ENCODE measurements at places on chromosomes 12 and 14.

GRCh38 chr12:111209811-111210210 lies 159.1 kb downstream of the PHETA1 start:
- no peak for DNase-seq

GRCh38 chr12:125773033-125773640 lies 707.9 kb downstream of the AACS start:
- DNase-seq = no peak

- no peak for DNase-seq
Observed at GRCh38 chr14:34147461-34147860, 196.6 kb upstream of the EGLN3 start.

- no peak for DNase-seq
Observed at GRCh38 chr14:98606041-98606640, 665.9 kb downstream of the BCL11B start.

GRCh38 chr14:90760078-90760444 lies 56.2 kb downstream of the TTC7B start:
- no peak for DNase-seq

- no peak for DNase-seq
Observed at GRCh38 chr14:99511421-99512109, 30.4 kb downstream of the CCNK start.

GRCh38 chr14:34826661-34827060 lies 48.5 kb downstream of the BAZ1A start:
- no peak for DNase-seq

DNA sequence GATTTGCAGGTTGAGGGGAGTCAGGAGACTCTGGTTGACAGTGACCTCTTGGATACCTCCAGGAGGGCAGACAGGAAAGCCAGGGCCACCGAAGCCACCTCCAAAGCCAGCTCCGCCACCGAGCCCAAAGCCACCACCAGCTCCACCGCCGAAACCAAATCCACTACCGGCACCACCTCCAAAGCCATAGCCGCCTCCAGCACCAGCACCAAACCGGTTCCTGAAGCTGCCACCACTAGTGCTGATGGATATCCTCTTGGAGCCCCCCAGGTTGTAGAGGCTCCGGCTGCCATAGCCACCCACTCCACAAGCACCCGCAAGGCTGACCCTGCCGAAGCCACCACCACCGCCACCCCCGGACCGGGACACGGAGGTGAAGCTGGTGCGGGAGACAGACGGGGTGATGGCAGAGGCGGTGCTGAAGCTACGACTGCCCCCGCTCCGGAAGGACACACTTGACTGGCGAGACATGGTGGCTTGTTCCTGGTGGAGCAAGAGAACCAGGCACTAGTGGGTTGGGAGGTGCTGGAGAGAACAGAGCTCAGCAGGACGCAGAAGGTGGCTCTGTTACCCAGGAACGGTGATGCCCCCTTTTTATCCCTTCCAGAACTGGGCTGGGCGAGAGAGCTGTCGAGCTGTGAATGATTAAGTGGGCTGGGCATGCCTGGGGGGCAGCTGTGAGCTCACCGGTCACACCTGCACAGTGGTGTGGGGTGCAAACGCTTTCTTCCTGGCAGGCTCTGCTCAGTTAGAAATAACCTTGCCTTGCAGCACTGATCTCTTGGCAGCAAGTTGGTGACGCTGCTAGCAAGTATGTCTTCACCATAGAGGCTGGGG lies at the start of gene KRT5:
Gene KRT5 (minus strand): TSS at position 569 of the 837 bp plus-strand sequence. CDS start 98 bp downstream, at position 471.
- DNase-seq = no peak

- no peak for DNase-seq
Observed at GRCh38 chr14:53470351-53471043, 317.4 kb upstream of the DDHD1 start.

DNA sequence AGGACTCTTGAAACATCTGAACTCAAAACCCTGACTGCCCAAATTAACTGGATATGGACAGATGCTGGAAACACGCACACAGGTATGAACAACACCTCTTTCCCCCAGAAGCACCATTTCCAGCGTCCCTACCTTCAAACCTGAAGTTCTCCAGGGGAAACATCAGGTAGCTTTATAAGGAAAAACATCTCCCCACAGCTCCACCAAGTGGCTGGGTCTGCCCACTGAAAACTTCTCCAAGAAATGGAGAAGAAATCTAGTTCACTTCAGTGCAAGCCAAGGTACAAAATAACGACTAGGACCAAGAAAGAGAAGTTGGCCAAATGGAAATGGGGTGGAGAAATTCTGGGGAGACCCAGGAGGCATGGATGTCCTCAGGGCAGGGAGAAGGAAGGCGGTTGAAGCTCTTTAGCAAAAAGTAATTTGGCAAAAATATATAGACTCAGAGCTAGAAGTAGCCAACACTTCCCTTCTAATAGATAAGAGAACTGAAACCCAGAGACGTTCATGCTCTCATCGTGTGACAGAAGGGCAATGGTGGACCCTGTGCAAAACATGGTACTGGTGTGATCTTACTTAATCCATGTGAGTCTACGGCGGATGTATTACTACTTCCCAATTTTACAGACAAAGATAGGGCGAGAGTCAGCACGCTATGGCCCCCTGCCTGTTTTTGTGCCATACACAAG lies 10.5 kb upstream of the NUAK1 start:
- DNase-seq = no peak

DNA sequence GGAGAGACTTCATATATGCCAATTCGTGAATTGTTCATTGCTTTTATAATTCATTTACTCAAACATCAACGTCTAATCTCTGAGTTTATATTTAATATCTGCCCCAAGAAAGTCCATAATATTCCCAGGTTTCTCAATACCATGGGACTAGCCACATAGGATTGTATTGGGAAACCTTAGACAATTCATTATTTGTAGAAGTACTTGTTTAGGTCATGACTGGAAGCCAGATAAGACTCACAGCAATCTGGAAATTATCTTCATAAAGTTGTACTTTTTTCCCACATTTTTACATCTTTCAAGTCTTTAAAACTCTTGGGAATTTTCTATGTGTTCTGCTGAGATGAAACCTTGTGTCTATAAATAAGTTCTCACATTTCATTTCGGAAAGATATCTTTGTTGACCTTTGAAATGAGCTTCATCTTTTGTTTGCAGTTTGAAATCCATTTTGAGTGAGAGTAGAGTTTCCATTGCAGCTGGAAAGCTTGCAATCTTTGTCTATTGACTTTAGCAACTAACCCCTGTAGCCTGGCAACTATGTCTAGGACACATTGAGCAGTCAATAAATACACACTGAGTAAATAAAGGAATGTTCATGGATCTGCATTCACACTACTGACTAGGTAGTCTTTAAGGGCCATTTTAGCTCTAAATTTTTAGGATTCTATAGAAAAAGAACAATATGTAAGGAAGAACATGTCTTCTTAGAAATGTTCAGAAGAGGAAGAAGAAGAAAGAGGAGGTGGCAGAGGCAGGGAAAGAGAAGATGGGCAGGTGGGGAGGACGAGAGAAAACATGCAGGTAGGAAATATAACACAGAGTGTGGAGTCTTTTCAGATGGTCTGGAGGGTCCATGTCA lies 154.4 kb downstream of the LRIG3 start:
- no peak for DNase-seq

- DNase-seq = no peak
Observed at GRCh38 chr14:89978656-89979055, 22.9 kb downstream of the TDP1 start.

DNA sequence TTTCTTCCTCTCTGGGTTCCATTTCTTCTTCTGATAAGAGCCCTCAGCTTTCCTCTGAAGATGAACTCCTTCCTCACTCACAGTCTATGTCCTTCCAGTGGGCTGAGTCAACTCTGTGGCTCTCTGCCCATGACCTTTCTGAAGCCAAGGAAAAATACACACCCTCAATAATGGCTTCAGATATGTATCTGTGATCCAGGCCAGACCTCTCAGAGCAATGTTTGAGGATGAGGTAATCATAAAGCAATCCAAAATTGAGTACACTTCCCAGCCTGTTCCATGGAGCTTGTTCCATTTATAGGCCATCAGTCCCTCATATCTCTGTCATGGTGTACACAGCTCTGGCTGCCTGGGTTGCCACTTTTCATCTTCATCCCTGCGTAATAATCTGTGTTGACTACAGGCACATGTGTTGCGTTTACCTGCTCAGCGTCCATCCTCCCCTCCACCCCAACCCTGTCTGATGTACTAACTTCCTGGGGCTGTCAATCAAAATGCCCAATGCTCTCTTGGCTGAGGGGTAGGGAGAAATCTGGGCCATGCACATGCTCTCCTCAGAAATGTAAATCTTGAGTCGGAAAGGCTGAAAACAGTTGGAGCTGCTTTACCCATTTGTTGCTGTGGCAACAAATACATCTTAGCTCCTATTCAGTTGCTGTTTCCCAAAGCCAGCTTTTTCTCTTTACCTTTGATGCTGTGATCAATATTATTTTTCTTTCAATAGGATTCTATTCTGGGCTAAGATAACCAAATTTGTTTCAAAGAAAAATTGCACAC lies 377.8 kb upstream of the TMEM132C start:
- DNase-seq = no peak

DNA sequence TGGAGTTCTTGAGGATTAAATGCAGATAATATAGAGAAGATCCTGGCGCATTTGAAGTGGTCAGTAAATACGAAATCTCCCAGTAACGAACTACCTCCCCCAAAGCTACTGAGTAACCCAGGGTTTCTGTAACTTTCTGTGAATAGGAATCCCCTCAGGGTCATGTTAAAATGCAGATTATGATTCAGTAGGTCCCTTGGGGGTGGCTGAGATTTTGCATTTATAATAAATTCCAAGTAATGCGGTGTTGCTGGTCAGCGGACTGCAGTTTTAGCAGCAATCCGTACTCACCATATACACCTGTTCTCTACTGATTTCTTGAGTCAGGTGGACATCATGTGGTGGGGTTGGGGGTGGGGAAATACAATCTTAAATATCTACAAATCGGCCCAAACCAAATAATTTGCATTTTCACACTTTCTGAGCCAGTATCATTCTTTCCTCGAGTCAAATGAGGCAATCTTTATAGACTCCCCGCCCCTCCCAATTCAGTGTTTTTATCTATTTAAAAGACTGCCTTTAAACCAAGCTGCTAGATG lies 868 bp downstream of the SPATA7 start:
- DNase-seq = no peak

DNA sequence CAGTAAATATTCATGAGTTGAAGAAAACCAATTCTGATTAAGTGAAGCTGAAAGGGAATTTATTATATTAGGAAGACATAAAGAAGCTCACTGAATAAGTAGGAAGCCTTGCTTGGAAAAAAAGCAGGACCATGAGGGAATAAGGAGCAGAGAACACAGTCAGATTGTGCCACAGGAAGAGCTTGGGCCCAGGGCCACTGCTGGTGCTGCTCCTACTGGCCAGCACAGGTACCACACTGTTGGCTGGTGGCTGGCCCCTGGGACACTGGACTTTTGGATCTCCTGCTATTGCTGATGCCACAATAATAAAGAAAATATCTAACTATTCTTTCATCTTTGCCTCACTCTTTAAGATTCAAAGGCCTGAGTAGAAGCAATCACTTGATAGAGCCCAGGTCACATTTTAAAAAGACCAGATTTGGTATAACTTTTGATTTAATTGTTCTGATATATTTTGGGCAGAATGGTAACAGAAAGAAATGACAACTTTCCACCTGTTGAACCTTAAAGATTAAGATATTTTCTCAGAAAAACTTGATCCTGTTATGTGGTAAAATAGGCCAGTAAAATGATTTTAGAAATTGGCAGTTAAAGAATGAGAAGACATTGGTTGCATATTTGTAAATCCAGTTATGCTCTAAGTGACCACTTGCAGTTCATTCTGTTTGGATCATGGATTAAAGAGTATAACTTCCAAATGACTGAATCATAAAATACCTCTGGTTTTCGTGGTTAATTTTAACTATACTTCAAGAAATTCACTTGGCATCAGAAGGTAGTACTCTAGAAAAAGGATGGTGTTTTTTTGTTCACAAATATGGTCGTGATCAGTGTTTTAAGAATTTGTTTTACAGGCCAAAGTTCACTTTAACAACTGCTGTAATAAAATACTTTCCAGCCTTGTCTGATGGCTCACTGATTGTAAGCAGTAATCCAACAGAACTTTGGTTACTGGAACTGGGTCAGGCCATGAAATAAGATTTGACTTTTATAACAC lies 68.3 kb downstream of the DERA start:
- DNase-seq = no peak

GRCh38 chr14:43438056-43438455 lies 1069.0 kb downstream of the FSCB start:
- no peak for DNase-seq

DNA sequence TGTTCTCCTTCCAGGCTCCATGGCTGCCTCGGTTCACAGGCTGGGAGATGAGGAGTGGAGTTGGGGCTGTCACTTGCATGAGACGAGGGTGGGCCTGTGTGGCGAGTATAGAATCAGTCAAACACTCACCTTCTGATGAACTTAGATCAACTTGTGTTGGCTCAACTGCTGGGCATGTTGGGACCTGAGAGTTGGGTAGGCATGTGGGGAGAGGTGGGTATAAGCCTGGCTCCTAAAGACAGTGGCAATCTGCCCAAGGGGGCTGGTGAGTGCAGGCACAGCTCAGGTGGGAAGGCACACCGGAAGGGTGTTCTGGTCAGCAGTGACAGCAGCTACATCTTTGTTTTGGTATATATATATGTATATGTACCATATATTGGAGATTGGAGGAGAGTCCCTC lies 30.1 kb upstream of the TDRD9 start:
- no peak for DNase-seq

- no peak for DNase-seq
Observed at GRCh38 chr12:32504591-32504990, 105.2 kb downstream of the FGD4 start.

DNA sequence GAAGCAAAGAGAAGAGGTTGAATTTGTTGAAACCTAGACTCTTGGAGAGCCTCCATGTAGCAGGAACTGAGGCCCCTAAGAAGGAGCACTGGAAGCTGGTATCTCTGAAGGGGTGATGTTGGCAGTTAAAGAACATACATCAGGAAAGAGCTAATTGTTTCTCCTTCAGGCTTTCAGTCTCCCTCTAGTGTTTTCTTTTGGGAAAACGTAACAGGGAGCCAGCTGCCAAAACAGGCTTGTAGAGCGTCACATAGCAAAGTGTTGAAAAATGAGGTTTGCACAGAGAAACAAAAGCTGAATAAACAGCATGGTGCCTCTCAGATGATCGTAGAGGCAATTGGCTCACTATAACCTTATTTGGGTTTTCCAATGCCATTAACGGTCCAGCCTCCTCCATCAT lies 46.9 kb upstream of the CAND1 start:
- DNase-seq = no peak

- DNase-seq = no peak
Observed at GRCh38 chr14:104142946-104143470, 4.6 kb downstream of the KIF26A start.
